ENCODE measurements at places on chromosomes 4 and X.

DNA sequence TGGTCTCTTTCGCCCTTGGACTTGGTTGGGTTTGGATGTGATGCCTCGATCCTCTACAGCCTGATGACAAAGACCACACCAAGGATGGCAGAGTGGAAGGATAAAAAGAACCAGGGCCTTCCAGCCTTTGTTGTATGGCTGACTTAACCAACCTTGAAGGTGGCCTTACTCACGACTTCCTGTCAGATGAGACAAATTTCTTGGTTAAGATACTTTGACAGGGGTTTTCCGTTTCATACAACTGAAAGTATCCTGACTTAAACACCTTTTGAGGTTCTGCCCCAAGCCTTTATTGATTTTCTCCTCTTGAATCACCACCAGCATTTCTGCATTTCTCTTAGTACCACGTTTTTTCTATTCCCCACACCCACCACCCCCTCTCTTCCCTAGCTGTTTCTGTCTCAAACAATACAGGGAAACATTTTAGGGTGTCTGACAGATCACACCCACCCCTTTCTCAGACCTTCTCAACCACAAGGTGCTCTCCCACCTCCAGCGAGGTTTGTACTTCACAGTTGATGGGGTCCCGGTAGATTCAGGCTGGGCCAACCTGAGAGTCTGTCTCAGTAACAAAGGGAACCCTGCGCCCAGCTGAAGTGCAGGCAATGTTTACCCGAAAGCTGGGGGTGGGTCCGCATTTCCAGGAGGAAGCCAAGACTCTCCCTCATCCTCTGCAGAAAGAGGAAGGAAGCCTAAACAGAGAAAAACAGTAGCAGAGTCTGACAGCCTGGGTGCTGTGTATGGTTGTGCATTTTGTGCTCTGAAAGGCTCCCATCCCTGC lies 5.0 kb upstream of the TSPAN5 start:
- peak; percentile 26 for DNase-seq

GRCh38 chr4:78922207-78922606 lies 17.0 kb downstream of the PAQR3 start:
- no peak for DNase-seq

DNA sequence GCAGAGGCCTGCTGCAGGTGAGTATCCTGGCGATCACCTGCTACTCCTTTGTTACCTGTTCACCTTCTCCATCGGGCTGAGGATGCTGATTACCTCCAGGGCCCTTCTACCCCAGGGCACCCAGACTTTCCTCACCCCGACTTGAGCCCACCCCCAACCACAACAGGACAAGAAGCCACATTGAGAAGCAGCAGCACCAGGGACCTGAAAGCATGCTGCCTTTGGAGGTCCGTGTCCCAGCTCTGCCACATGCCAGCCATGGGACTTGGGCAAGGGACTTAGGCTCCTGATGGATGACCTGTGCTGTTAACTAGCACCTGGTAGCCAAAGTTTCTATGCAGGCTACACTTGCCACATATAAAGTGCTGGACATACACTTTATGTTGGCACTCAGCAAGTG lies 89.7 kb downstream of the CPZ start:
- DNase-seq, result no peak

DNA sequence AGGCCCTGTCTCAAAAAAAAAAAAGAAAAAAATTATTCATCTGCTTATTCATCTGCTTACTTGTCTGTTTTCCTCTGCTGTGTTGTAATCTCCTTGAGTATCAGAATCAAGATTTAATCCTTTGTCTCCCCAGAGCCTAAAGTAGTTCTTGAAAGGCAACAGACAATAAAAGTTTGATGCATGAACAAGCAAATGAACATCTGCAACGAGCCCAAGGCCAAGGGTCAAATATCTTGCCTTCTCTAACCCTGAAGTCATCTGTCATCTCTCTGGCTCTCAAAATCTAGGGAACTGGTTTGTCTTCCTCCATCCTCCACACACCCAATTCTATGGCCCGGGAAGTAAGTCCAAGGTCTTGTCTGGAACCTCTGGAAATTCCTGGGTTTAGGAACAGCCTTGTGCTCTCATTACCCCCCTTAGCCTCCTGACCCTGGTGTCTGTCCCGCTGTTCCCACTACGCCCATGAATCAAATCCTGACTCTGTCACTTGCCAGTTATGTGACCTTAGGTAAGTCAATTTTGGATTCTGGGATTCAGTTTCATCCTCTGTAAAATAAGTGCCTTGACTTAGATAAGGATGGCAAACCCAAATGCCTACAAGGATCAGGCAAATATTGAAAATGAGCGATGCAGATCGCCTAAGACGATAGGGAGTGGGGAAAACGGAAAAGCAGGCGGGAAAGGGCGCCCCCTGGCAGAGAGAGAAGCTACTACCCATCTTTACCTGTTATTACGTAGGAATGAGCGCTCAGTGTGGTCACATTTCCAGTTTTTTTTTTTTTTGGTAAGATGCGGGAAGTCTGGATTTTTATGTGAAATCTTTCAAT lies 102.7 kb upstream of the DHX15 start:
- DNase-seq, result no peak

- no peak for DNase-seq
These were observed 157.4 kb downstream of the GATB start for GRCh38 chr4:151603377-151603776.

- DNase-seq, result no peak
These were observed 589.6 kb downstream of the IL15 start for GRCh38 chr4:142226014-142226413.

DNA sequence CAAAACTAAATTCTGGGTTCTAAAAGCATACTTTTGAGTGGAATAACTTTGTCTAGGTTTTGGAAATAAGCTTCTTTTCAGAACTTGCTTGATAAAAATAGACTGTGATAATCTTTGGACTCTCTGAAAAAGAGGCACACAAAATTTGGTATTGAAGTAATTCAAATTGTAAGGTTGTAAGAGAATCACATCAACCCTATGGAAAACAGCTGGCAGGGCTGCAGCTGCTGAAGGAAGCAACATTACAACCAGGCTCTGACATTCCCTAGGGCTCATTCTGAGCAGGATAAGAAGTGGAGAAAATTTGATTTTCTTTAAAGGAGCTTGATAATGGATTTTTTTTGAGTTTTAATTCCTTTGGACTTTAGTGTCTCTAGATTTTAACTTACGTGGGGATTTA lies 147.6 kb downstream of the FSTL5 start:
- no peak for DNase-seq

DNA sequence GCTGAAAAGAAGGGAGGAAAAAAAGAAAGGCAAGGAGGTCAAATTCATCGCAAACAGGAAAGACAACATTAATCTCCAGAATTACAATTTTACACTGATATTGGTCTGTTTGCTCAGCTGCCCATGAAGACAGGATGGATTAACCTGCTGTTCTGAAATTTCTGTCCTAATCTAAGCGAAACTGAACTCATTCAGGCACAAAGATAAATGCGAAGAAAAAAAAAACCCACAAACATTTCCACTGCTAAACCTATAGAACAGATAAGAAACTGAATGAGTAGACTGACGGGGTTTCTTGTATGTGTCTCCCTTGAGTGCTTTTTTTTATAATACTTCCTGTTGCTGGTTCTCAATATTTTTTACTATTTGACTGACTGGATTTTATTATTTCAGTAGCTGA lies 251.8 kb upstream of the FTHL17 start:
- DNase-seq, result no peak

DNA sequence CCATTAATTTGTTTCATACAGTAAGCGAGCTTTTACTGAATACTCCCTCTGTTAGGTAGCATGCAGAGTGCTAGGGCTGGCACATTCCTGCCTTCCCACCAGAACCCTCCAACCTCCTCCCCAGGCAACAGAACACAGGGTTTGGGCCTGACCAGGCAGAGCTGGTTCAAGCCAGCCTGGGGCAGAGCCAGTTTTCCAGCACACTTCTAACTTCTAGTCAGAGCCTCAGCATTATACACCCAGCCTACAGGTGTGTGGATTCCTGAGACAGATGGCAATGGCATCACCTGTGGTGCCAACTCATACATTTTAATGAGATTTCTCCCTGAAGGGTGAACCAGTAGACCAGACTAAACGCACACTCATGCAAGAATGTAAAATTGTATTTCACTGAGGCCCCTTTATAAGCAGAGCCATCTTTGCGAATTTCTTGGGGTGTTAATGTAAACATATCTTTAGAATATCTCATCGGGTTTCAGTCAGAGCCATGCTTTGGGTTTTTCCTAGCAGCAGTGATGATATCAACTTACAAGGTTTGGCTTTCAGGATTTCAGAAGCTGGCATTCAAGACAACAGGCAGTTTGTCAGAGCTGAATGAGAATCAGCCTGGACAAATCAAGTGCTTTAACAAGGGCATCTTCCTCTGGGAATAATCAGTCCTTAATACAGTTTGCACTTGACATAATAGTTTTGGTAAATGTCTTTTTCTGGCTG lies 92.0 kb downstream of the GATB start:
- no peak for DNase-seq

DNA sequence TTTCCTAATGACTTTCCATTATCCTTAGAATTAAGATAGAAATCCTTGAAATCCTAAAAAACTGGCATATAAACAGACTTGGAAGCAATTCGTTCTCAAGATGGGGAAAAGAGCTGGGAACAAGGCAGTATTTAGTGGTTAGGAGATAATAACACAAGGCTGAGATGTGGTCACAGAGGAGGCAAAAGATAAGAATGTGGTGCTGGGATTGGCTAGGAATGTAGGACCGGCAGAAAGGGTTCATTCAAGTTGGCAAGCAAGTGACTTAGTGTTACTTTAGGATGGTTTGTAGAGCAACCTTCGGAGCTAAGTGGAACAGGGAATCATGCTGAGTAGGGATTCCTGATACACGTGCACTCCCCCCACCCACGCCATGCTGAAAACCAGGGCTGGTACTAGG lies 121.9 kb upstream of the RPS6KA3 start:
- DNase-seq, result no peak

GRCh38 chrX:148867596-148867995 lies 367.2 kb downstream of the AFF2 start:
- no peak for DNase-seq

GRCh38 chr4:7414046-7414445 lies 20.7 kb downstream of the PSAPL1 start:
- DNase-seq, result no peak

Measured in T-helper 9 cell (primary cell).